ENCODE measurements at places on chromosomes 4 and X. TPM values are rescaled to one million over a fixed set of nuclear protein-coding genes. Genes with fewer than 3 reads are reported as not detected.
A peak's percentile ranks its signal among the peaks of the same experiment; 100 is the strongest.

DNA sequence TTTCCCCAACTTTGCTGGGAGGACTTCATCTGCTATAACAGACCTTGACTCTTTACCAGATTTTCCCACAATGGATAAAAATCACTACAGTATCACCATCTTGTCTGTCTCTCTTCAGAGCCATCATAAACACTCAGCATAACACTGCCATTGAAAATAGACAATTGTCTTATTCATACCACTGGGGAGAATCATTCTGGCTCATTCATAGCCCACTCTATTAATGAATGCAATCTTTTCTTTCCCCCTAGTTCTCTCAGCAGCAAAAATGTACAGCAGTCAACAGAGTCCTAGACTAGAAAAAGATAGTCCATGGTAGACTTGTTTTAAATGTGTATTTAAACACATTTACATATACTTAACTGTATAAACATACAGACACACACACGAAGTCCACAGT, 19.2 kb downstream of the SLC9A7 start:
- DNase-seq = no peak

GRCh38 chr4:40507977-40508376, 121.7 kb downstream of the RBM47 start:
- DNase-seq = no peak

DNA sequence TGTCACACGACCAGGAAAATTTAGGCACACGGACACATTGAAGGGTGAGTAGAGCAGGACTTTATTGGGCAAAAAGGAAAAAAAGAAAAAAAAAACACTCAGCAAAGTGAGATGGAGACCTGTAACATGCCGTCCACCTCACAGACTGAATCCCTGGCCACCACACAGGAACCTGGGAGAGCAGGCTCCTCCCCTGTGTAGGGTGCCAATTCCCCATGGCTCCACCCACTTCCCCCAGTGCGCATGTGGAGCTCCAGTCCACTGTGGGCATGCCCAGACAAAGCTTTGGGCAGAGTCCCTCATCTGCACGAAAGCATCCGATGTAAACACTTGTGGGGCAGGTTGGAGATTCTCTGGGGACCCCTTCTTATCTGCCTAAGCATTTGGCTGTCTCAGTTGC, 23.6 kb upstream of the CBR4 start:
- no peak for DNase-seq

DNA sequence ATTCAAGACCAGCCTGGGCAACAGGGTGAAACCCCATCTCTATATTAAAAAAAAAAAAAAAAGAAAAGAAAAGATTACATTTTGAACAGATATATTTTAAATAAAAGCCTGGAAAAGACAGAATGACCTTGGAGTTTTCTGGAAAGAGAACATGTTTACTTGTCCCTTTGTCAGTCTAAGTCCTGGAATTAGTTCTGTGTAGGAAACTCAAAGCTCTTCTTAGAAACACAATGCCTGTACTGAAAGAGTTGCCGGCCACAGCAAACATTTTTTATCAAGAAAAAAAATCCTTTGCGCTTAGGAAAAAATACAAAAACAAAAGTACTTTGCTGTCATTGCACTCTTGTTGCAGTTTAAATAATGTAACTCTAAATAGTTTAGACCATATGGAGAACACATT, 59.6 kb downstream of the SMIM31 start:
- no peak for DNase-seq

DNA sequence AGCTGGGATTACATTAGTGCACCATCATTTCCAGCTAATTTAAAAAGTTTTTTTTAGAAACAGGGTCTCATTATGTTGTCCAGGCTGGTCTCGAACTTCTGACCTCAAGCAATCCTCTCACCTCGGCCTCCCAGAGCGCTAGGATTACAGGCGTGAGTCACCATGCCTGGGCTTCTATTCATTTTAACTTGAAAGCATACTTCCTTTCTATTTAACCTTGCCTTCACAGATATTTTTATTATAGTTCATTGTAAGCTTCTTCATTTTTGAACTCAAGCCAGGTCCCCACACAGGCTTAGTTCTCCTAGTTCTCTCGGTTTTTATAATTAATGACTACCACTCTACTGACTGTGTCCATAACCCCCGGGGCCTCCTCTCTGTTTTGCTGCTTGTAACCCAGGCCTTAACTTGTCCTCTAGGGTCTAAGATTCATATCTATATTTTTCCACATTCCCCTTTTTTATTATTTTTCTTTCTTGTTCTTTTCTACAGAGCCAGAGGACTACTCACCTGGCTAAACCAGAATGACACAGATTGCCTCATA, 50.7 kb downstream of the SNX12 start:
- DNase-seq = no peak

DNA sequence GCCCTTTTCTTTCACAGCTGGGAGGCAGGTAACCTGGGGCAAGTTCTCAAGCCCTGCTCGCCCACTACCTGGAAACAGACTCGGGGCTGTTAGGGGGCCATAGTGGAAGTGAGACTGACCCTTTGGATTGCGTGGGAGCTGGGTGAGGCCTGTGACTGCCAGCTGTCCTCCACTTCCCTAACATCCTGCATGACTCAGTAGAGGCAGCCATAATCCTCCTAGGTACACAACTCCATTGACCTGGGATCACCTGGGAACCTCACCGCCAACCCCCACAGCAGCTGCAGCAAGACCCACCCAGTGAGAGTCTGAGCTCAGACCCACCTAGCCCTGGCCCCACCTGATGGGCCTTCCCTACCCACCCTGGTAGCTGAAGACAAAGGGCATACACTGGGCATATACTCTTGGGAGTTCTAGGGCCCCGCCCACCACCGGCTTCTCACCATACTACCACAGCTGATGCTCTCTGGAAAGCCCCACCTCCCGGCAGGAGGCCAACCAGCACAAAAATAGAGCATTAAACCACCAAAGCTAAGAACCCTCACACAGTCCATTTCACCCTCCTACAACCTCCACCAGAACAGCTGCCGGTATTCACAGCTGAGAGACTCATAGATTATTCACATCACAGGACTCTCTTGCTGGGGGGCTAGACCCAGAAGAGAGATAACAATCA, 61.1 kb upstream of the DCTD start:
- DNase-seq = peak; percentile 19

DNA sequence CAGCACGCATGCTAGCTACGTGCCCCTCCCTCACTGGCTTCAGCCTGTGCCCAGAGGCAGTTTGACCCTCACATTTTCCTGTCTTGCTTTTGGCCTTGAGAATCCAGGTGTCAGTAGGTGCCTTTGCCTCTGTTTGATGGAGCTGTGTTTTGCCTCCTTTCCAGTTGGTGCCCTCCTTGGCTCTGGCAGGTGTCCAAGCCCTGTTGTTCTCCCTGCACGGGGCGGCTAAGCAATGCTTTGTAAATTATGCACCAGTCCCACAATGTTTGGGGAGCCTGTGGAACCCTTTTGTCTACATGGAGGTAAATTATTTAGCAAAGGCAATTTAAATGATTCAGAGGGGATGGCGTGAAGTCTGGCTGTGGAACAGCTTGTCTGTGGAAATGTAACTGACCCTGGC, 202.9 kb upstream of the BOD1L1 start:
- DNase-seq = no peak

DNA sequence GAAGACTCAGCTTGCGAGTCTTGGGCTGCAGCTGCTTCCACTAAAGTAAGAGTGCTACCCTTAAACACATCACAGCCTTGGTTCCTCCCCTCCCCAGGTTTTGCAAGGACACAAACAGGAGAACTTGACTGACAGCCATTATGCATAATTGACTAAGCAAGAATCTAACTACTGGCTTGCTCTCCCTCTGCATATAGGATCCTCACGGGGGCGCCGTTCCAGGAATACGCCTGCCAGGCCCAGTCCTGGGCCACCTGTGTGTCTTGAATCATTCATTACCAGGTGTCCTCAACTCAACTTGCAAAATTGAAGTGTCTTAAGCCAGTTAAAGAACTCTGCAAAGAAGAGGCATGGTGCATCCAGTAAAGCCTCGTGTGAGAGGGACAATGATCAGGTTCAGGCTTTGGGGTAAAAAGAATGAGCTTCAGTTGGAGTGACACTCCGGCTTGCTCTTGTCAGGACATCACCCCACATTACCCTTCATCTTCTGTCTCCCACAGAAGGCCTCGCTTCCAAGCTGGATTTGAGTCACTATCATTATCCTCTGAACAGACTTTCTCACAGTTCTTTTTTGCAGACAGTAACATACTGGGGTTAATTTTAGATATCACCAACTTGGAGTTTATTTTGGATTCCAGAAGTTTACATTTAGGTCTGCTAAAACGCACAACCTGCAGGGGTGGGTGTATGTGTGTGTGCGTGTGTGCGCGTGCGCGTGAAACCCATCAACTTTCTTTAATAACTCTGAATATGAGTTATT, 273.5 kb upstream of the HS3ST1 start:
- no peak for DNase-seq

- DNase-seq = no peak
Measured at GRCh38 chrX:16862829-16863228, 7.3 kb downstream of the RBBP7 start.

DNA sequence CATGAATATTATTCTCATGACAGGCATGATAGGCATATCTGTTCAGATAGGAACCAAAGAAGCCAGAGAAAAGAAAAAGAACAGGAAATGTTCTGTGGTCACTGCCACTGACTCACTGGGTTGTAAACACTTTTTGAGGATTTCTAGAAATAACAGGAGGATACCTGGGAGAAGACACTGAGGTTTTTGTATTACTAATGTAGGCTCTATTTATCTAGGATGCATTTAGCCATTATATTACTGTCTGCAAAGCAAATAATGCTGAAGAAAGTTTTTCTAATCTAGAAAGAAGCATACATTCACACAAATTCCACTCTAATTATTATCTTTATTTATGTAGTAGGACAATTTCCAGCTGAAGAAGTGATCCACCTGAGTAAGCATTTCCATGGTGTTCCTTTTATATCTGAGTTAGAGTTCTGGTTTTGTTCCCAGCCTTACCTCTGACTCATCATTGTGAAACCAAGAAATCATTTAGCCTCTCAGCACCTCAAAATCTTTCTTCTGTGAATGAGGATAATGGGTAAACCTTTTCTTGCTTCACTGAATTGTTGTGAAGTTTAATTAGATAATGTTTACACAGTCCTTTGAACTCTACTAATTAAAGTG, 40.2 kb upstream of the EPGN start:
- peak; percentile 78 for DNase-seq

GRCh38 chr4:142314686-142315085, 531.4 kb downstream of the INPP4B start:
- DNase-seq = no peak

DNA sequence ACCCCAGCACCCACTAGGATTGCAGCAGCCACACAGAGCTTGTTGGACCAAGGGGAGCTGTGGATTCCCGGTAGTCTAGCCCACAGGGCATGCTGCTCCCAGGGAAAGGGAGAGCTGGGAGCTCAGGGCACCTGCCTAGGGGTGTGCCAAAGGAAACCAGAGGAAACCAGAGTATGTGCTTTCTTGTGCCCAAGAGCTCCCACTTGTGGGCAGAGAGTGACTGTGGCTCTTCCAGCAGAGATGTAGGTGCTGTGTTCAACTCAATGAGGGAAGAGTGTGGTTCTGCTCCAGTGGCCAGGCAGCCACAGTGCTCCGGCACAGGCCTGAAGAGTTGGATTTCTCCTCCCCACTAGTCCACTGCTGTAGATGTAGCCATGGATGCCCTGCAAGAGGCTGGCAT, 1050.0 kb upstream of the INTU start:
- DNase-seq = no peak

Gene TMEM164
- total RNA-seq = 15.4 TPM

- DNase-seq = no peak
Measured at GRCh38 chr4:25440478-25441030, 63.5 kb downstream of the ANAPC4 start.

- DNase-seq = peak; percentile 17
Measured at GRCh38 chrX:25144043-25144940, 128.5 kb upstream of the ARX start.

DNA sequence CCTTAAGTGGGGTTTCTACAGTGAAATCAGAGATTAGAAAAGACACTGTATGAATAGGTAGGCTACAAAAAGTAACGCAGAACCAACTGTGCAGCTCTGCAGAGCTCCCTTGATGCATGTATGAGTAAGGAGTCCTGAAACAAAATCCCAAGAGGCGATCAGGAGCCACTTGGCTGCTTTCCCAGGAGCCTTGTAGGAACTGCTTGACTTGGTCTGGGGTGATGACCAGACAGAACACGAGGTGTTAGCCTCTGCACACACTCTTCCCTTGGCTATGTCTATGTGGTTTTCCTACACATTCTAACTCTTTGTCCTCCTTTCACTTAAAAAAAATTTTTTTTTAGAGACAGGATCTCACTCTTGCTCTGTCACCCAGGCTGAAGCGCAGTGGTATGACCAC, 22.8 kb upstream of the AP1S2 start:
- no peak for DNase-seq

GRCh38 chr4:145490796-145491195, 9.1 kb downstream of the SMAD1 start:
- DNase-seq = no peak

GRCh38 chr4:27791640-27792039, 931.0 kb downstream of the STIM2 start:
- no peak for DNase-seq

DNA sequence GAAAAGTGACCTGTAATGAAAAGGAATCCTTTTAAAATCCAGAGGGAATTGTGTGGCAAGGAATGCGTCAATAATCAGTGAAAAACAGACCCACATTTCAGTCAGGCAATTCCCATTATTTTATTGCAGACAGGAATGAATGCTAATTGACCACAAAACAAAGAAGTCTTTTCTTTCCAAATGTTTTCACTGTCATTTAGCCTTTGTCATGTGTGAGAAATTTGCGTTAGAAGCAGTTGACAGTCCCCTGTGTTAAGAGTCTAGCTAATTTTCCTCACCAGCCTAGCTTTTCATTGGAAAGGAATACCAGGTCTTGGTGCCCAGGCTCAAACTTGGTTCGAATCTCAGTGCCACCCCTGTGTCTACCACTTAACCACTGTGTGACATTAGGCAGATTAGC, 83.4 kb downstream of the KIT start:
- no peak for DNase-seq

Gene GRK4
- 0.38 TPM for total RNA-seq

Gene PAGE2B
- total RNA-seq = not detected

- DNase-seq = no peak
Measured at GRCh38 chr4:147236806-147237205, 244.1 kb upstream of the EDNRA start.

DNA sequence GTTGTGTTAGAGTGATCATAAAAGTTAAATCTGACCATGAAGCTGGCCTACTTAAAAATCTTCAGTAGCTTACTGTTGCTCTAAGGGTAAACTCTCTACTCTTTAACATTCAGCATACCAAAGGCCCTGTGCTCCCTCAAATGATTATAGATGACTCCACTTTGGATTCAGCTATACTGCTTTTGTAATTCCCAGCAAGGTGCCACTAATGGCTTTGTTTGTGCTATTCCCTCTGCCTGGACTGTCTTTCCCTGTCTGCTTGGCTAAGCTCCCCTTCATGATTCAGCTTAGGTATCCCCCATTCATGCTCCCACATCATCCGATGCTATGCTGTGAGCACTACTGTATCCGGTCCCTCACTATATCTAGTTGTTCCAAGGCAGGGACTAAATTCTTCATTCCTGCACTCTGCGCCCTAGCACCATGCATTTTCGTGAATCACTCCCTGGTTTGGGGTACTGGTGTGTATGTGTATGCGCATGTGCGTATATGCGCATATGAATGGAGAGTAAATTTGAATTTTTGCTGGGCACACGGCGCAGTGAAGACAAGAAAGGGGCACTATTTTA, 453 bp upstream of the PBDC1 start:
- DNase-seq = no peak

All from Caki2 (cell line).